NCI-H69 (cell line): ENCODE measurements at places on chromosomes 5 and 9.
A peak's percentile ranks its signal among the peaks of the same experiment; 100 is the strongest.

DNA sequence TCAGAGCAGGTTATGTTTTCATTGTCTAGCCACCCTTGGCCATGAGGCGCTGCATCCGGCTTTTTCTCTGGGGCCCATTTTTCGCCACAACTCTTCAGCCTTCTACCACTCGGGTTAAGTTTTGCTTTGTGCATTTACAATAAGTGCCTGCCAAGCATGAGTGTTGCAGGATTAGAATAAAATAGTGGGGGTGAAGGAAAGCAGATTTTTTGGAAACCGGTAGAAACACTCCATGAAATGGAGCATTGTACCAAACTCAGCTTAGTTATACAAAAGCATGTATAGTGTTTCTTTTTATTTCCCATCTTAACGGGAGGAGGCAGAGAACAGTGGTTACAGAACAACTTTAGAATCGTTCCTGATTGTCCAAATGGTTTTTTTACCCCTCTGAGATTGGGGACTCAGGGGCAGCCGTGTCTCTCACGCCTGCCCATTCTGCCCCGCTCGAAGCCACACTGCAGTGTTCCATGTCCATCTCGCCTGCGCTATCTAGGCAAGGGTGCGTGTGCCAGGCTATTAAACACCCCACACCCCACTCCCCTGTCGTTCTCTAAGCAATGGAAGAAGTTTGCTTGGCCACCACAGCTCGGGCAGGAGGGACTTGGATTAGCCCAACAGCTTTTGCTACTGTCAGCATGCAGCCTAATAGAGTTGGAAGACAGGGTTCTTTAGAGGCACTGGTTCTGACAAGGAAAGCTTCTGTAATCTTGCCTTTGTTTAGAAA is 268.8 kb upstream of the WWC1 start:
- DNase-seq, result no peak

DNA sequence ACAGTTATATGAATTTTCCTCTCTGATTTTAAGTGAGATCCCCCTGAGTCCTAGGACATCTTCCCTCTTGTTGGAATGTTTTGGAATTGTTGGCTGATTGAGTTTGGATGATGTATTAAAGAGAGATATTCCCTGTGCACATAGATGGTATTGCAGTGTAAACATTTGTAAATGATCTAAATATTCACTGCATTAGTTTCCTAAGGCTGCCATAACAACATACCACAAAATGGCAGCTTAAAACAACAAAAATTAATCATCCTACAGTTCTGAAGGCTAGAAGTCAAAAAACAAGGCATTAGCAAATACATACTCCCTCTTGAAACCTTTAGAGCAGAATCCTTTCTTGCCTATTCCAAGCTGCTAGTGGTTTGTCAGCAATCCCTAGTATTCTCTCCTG is 38.0 kb upstream of the MROH2B start:
- DNase-seq, result no peak

DNA sequence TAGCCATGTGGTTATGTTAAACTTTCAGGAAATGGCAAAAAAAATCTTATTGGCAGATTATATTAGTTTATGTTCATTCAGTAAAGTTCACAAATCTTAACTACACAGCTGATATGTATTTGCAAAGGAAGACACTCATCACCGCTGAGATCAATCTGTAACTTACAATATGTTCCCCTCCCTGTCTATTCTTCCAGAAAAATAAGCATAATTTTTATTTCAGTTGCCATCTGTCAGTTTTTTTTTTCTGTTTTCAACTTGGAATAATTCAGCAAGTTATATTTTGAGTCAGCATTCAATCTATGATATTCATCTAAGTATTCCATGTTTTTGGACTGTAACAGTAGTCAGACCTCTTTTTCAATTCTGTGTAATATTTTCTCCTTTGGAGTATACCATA is 1019.9 kb upstream of the PTPRD start:
- no peak for DNase-seq

- peak; percentile 68 for DNase-seq
These were observed 54.4 kb upstream of the TRAF1 start for GRCh38 chr9:120980951-120981350.

GRCh38 chr9:71766663-71767062 is 1.6 kb downstream of the CEMIP2 start:
- DNase-seq, result no peak

DNA sequence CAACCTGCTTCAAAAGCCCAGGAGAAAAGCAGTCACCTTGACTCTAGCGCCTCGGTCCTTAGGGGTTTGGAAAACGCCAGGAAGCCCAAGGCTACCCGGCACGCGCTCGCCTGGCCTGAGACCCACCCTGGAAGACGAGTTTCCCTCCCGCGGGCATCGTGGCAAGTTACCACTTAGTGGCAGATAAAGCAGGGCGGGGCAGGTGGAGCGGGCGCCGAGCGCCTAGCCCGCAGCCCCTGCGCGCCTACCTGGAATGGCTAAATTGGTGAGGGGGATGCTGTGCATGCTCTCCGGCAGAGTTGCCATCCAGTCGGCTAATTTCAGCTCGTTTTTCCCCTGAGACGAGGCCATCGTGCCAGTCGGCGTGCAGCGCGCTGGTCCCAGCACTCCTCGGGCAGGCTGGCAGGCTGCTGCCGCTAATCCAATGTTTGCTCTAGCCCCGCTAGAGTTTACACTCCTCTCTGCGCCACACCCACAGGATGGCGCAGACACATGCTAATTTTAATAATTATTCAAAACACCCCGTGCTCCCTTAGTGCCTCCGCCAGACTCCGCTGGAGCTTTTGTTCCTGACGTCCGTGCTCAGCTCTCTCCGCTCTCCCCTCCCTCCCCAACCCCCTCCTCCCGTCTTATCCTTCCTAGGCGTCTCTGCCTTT is at the start of gene PLCXD3:
Gene PLCXD3, minus strand, starts transcription at position 426 of the 656 bp plus-strand sequence. Its CDS starts 75 bp downstream, at position 351.
- DNase-seq, result peak; percentile 90

- peak; percentile 10 for DNase-seq
These were observed 595.4 kb downstream of the IRX1 start for GRCh38 chr5:4191041-4191440.

DNA sequence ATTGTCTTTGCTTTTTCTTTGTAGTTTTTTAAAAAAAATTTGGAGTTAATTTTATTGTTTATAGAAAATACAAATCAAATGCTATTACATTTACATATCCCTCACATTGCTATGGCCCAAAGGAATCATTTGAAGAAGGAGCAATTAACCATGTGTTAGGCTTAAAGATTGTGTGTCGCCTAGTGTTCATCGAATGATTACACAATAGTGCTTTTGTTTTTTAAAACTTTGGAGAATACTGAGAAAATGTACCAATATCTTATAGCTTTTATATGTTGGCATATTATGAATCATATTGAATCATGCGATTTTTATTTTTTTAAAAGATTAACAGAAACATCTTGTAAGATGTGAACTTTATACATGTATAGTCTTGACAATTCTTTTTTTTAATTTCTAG is 21.7 kb downstream of the SLC30A5 start:
- DNase-seq, result no peak

DNA sequence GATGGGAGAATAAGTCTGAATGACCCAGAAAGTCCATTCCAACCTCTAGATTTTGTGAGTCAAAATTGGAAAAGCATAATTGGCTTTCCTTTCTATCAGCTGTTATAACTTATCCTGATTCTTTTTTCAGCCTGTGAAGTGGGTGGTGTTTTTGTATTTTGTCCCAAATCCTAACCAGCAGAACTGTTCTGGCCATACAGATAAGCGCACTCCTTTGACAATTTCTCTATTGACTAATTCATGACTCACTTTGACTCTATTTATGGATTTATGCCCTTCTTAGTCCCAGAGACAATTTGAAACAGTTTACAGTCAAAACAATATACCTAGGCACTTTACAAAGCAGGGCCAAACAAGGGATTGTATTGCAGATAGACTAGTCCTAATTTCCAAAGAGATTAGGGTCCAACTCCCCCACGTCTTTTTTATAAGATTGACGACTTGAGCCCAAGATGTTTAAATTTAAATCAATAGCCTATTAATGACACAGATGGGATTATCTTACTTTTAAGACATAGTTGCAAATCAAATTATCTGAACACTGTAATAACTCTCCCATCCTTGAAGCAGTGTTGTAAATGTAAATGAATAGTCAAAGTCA is 301.7 kb upstream of the SEMA6A start:
- DNase-seq, result no peak

- no peak for DNase-seq
These were observed 159.7 kb downstream of the MUSK start for GRCh38 chr9:110828264-110828663.

- no peak for DNase-seq
These were observed 67.3 kb downstream of the PDZD2 start for GRCh38 chr5:31706186-31706585.

DNA sequence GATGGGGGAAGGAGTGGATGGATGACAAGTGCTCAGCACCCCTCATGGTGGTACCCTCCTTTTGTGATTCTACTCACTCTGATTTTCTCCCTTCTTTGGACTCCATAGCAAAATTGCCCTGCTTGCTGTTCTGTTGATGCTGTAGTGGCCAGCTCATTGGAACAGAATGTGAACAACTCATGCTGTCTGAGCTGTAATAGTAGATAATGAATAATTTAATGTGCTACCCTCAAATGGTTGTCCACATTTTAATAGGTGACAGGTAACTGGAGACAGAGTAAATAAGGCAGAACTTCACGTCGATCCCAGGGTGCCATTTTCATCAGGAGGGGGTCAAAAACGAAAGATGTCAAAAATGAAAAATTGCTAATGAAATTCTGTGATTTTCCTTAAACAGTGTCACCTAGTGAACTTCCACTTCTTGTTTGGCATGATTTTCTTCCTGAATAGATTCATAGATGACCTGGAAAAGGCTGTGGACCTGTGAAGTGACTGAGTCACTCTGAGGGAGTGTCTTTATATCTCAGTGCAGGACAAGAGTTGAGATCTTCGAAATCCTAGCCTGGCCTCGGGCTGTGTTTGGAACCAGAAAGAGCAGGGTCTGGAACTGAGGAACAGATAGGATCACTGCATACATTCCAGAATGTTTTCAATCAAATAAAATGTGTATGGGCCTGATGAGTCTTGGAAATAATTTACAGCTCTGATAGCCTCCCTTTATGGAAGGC is 270.2 kb downstream of the PSAT1 start:
- DNase-seq, result no peak

DNA sequence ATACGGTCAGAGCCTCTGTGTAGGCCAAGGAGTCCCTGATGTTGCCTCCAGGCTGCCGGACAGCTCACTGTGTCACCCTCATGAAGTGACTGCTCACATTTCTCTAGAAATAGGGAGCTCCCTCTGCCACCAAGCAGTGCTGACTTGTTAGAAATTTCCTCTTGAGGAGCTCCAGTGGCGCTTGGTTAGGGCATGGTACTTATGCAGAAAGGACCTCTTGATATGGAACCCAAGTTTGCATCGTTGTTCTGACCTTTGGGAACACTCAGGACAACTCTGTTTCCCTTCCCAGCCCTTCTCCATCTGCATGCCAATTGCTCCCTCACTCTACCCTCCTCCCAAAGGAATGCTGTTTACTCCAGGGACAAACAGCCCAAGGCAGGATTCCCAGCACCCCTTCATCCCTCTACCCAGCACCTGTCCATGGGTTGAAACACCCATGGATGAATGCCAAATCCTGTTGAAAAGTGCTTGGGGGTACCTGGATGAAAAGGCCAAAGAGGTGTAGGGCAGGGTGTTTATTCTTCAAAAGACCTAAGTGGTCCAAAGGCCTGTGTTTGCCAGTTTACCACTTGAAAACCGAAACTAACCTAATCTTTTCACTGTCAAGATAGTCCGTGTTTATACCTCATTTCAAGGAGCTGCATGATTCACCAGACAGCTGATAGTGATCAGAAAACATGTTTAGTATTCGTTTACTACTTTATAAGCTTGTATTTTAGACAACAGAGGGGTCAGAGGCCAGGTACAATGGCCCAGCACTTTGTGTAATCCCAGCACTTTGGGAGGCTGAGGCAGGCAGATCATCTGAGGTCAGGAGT is 51.1 kb downstream of the KLF4 start:
- peak; percentile 58 for DNase-seq

GRCh38 chr9:33932078-33932807 is 115.3 kb downstream of the UBE2R2 start:
- no peak for DNase-seq

DNA sequence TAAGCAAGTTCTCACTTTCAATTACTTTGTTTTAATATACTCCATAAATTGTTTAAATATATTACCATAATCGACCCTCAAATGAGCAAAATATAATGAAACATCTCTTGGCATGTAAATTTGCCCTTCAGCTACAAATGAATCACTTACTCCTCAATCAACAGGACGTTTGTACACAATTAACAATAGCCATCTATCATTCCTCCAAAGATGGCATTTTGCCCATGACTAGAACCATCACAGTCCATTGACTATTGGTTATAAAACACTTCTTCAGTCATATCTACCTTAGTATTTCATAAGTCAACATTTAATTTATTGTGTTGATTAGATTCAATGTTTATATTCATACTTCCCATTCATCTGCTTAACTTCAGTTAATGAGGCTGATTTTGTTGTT is 127.2 kb downstream of the CTNND2 start:
- DNase-seq, result peak; percentile 38

DNA sequence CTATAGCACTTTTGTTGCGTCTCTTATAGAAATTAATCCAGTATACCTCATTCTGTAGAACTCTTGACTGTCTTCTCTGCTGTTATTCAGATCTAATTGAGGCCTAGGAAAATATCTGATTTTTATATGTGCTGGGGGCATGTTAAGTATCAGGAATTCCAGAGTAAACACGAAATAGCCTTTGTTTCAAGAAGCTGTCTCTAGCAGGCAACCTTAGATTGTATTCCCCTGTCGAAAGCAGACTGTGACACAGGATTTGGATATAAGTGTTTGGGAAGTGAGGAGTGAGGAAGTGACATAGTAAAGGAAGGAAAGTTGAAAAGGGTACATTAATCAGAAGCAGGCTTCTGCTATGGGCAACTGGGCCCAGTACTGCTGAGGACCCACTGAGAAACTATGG is 72.1 kb upstream of the RASA1 start:
- no peak for DNase-seq

- DNase-seq, result no peak
These were observed 155.4 kb downstream of the MED10 start for GRCh38 chr5:6222899-6223298.

DNA sequence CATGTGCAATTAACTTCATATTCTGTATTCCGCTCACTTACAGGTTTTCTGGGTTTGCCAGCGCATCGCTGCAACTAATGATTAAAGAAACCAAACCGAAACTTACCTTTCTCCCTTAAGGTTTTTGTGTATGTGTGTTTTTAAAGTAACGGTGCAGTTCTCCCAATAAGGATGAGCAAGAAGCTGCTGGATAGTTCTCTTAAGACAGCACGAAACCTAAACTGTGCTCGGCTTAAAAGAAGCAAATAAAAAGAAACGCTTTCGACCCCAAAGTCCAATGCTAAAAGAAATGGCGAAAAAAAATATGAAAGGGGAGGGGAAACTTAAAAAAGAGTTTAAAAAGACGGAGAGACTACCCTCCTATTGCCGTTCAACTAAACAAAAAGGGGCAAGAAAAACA is 340 bp downstream of the ELAVL2 start:
- DNase-seq, result peak; percentile 69

GRCh38 chr9:81599837-81600236 is 89.5 kb downstream of the TLE1 start:
- DNase-seq, result no peak

DNA sequence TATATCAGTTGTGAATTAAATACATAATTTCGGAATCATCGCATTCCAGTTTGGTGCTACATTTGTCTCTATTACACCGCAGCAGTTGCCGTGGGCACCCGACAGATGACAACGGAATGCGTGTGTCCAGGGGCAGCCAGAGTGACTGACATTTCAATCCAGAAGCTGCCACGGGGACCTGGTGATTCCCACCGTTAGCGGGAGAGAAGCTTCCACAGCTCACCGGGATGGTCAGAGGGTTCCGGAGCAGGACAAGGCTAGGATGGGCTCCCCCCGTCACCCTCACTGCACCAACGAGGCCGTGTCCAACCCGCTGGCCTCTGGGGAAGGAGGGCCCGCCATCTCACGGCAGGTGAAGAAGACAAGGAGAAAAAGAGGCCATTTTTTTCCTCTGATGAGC is 86.8 kb downstream of the GTF3C4 start:
- DNase-seq, result no peak
